ENCODE measurements at places on chromosomes 7 and 10. TPM values are rescaled to one million over a fixed set of nuclear protein-coding genes. Genes with fewer than 3 reads are reported as not detected.

DNA sequence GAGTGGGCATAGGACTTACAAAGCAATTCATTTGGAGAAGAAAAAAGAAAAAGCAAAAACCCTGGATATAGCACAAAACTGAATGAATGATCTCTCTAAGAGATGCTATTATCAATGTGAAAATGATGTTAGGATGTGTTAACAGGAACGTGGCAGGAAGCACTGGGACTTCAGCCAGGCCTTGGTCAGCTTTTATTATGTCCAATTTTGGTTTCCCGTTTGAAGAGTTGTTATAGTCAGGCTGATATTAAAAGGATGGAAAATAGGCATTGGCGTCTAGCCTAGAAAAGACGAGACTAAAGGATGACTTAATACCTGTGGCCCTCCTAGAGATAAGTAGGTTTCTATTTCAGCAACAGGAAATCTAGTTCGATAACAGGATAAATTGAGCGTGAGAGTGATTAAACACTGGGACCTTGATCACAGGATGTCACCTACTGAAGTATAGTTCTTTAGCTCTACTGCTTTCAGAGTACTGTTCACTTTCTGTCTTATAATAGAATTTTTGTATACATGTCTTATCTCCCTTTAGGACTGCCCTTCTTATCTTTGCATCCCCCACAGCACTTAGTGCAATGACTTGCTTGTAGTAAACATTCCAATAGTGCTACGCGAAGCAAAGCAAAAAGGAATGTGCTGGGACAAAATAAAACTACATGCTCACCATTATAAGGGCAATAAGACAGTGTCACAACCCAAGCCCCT lies 99.8 kb upstream of the AGBL3 start:
- DNase-seq, result no peak

CYP3A4 gene
- 0.11 TPM for total RNA-seq

- no peak for DNase-seq
Observed at GRCh38 chr10:63833411-63834060, 312.3 kb downstream of the REEP3 start.

PDAP1 gene
- 114 TPM for total RNA-seq

- no peak for DNase-seq
Observed at GRCh38 chr10:119189811-119190282, 11.2 kb upstream of the PRDX3 start.

GRCh38 chr10:12635127-12635541 lies 285.8 kb downstream of the CAMK1D start:
- DNase-seq, result no peak

DNA sequence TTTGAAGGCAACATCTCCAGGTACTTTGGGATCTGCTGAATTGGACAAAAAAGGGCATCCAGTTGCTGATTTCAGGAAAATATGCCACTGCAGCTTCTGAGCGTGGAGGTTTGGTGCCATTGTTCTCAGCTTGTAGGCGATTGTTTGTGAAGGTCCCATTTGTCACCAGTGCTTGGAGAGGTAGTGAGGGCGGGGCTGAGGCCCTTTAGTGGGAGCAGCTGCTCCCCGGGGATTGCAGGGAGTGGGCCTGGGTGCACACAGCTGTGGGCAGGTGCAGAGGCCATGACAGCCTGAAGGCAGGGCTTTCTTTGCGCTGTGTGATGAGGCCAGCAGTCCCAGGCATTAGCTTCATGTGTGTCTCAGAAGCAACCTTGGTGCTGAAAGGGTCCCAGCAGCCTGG lies 3.9 kb downstream of the FAM20C start:
- DNase-seq, result no peak

GRCh38 chr10:122649903-122650302 lies 49.7 kb downstream of the C10orf120 start:
- no peak for DNase-seq

PRSS37 gene
- not detected for total RNA-seq

- no peak for DNase-seq
Observed at GRCh38 chr10:125802739-125803138, 20.3 kb downstream of the UROS start.

GRID2IP gene
- not detected for total RNA-seq

DNA sequence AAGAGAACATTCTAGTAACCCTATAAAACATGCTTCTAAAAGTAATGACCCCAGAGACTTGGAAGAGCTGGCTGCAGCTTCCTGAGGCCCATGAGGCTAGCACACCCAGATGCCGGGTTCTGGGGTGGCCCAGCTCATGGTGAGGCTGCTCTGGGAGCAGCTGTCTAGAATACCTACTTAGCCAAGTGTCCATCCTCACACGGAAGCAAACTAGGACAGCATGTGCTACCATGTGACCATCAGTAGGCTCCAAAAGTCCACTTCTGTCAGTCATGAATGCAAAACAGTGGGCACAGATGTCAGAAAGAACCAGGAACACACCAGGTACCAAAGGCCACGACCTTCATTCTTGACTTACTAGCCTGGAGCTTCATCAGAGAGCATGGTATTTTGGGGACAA lies 32.4 kb downstream of the CTBP2 start:
- no peak for DNase-seq

FEZF1 gene
- total RNA-seq, result not detected

CFAP46 gene
- total RNA-seq, result not detected

ANXA8 gene
- 0.19 TPM for total RNA-seq

GRCh38 chr10:22634093-22634492 lies 80.3 kb downstream of the PIP4K2A start:
- no peak for DNase-seq

OPN1SW gene
- not detected for total RNA-seq

ABCB1 gene
- 2.5 TPM for total RNA-seq

- DNase-seq, result no peak
Observed at GRCh38 chr10:106395041-106395749, 769.3 kb downstream of the SORCS1 start.

DNA sequence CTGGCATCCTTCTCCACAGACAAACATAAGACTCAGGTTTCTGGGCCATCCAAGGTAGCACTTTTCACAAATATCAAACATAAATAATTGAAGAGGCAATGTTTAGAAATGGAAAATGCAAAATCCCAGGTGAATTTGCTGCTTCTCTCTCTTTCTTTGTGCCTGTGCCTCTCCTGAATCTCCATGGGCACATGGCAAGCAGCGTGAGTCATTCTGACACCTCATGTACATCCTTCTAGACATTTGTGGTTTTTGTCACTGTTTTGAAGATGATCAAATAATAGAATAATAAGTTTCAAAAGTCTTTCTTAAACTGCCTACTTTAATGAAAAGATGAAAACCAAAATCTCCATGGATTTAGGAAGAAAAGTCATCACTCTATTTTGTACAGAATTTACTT lies 60.3 kb upstream of the RAB11FIP2 start:
- no peak for DNase-seq

AEBP1 gene
- total RNA-seq, result 0.16 TPM

GRCh38 chr10:78955206-78955605 lies 113.6 kb upstream of the ZMIZ1 start:
- no peak for DNase-seq

FFAR4 gene
- not detected for total RNA-seq

GRCh38 chr7:6500691-6501090 lies 50.6 kb downstream of the GRID2IP start:
- DNase-seq, result no peak

- DNase-seq, result no peak
Observed at GRCh38 chr7:154587792-154588191, 415.1 kb downstream of the PAXIP1 start.

HECW1 gene
- 0.21 TPM for total RNA-seq

- no peak for DNase-seq
Observed at GRCh38 chr10:57260175-57260574, 899.1 kb upstream of the ZWINT start.

- DNase-seq, result no peak
Observed at GRCh38 chr7:151642746-151643145, 123.1 kb upstream of the RHEB start.

DNA sequence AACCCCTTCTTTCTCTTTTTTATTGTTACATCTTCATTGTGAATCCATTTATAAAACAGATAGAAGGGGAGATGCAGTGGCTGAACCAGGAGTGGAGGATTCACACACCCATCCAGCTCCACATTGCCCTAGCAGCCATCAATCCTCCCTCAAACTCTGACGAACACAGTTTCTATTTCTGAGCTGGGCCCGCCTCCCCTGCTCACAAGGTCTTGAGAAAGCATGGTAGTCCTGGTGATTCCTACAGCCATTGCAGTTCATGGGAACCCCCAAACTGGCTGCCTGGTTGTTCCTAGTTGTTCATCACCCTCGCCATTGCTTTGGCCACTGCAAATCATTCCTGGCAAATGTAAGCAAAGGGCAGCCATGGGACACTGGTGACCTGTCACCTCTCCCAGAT lies 258.5 kb upstream of the AOAH start:
- no peak for DNase-seq

DNA sequence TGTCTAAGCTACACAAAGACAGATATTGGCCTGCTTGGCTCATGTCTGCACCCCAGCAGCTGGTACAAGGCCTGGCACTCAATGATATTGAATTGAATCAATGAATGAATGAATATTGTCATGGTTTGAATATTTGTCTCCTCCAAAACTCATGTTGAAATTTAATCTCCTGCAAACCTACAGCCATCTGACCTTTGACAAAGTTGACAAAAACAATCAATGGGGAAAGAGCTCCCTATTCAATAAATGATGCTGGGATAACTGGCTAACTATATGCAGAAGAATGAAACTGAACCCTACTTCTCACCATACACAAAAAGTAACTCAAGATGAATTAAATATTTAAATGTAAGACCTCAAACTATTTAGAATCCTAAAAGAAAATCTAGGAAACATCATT lies 144.7 kb downstream of the CYP26A1 start:
- DNase-seq, result no peak

GRCh38 chr7:17094963-17095574 lies 203.4 kb upstream of the AHR start:
- DNase-seq, result no peak

ANKRD2 gene
- not detected for total RNA-seq

GRCh38 chr10:123792248-123792978 lies 99.2 kb downstream of the CPXM2 start:
- DNase-seq, result no peak

CPA2 gene
- 1.9 TPM for total RNA-seq

DNA sequence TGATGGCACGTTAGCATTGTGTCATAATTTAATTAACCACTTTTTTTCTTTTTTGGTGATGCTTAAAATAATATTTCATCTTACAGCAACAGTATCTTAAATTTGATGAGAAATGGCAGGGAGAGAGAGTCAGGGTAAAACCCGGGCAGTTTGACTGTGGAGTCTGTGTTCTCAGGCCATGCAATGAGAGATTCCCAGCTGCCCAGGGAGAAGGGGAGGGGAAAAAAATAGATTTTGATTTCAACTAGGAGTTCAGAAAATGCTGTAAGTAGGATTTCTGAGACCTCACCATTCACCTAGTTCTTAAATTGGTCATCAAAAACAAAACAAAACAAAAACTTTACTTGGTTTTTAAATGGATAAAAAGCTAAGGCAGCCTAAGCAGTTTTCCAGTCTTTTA lies 37.4 kb upstream of the XPNPEP1 start:
- DNase-seq, result no peak

DNA sequence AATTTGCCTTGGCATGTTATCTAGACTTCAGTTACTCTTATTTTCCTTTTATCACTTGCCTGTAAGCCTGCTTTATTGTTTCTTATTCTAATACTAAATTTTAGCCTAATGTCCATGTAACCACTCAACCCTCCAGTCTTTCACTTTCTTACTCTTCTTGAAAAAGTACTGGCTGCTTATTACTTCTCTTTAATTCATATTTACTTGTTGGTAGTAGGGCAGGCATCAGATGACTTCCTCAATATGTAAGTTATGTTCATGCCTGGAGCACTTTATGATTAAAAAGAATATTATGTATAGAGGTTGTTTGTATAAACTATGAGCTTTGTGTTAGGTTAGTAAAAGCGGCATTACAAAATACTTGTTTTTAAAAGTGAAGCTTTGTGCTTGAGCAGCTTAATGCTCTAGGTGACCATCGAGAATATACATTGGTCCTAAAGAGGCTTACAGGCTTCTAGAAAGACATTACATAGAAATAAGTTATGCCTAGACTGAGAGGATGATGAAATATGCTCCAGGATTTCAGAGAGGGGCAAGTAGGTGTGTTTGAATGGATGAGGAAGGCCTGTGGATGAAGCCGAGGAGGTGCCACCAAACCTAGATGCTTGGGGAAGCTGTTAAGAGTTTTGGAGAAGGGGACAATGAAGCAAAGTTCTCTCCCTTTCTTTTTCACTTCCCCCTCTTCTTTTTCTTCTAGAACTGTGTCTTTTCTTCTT lies 207.1 kb upstream of the HDAC9 start:
- DNase-seq, result no peak

GRCh38 chr7:95596198-95597063 lies at the start of gene PDK4:
Gene PDK4, minus strand, starts transcription at chr7:95596516. Its CDS starts 223 bp downstream, at chr7:95596293.
- no peak for DNase-seq

DNA sequence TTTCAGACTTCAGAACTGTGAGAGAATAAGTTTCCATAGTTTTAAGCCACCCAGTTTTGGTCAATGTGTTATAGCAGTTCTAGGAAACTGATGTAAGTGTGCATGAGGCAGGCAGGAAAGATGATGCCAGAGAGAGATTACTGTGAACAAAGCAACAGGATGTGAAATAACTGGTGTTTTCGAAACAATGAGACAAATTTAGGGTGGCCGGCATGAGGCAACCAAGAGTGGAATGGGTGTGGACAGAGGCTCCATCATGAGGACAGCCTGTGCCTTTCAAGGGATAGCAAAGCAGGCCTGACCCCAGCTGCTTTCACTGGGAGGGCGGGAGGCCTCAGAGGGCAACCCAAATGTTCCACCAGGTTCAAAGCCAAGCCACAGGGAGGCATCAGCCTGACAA lies 67.3 kb upstream of the UCN3 start:
- DNase-seq, result no peak

DNA sequence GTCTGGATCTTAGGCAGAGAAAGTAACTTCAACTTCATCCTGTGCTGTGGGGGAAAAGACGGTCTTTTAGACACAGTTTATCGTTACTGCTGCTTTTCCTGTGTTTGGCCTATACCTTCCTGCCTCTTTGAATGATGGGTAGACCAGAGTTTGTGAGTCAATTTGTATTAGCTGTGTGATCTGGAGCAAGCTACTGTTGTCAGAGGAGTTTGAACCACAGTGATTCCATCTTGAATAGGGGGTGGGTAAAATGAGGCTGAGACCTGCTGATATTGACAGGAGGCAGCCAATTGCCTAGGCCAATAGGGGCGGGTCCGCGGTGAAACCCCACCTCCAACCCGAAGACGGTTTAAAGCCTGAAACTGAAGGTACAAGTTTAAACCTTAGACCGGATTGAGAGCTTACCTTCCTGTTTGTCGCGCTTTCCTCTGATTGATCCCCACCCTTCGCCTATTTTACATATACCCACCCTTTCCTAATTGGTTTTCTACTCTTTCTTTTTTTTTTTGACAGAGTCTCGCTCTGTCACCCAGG lies 35.8 kb upstream of the EIF4H start:
- DNase-seq, result no peak

KEL gene
- total RNA-seq, result 1.7 TPM

GRM3 gene
- total RNA-seq, result 0.21 TPM

UCMA gene
- total RNA-seq, result not detected

GRCh38 chr10:70052462-70053217 lies at the start of gene MACROH2A2:
Gene MACROH2A2, plus strand, starts transcription at chr10:70052846. Its CDS starts 22,813 bp downstream, at chr10:70075659.
- no peak for DNase-seq

DNA sequence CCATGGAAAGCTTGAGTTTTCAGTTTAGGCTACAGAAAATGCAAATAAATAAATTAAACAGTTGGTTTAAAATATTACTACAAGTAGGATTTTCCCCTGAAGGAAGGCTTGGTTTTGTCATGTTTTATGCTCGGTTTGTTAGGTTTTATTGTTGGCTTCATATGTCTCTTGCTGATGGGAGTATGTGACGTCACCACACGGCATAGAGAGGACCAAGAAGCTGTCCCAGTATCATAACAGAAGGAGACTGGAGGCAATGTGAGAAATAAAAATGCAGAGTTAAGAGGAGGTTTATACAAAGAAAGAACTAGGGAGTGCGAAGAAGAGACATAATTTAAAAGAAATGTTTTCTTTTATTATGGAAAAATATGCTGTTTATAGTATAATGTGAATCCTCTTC lies 24.4 kb downstream of the PCDH15 start:
- DNase-seq, result no peak

All from GM12878 (cell line).